Caudate nucleus (tissue), 63 donors: ENCODE measurements at places on chromosomes 4 and X.

DNA sequence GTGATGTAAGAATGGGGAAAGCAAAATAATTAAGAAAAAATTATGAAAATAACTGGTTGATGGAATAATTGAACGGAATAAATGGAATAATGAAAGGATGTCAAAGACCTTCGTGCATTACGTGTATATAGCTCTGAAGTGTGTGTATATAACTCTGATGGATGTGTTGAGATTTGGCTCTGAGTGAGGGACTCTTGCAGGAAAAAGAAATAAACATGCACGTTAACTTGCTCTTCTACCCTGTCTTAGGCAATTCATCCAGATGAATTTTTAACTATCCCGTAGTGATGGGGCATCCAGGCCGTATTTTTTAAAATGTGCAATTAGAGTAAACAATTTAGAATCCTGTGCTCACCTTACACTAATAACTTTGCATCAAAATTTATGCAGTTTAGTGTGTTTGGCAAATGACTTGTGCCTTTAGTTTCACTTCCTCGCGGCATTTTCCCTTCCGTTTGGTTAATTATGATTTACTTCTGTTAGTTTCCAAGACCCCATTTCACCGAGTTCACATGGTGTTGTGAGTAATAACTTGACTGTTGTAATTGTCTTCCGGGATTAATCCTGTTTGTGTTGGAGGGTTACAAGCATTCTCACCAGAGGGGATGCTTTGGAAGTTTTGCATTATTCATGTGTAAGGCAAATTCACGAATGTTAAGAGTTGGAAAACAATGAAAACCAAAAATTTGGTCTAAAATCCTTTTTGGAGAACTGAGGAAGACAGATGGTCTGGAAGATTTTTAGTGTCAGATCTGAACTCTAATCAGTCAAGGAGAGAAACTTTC is 256.5 kb upstream of the FAT1 start:
- no peak for DNase-seq

- DNase-seq: no peak
Observed at GRCh38 chrX:1472975-1473374, 20.3 kb upstream of the ASMTL start.

GRCh38 chr4:3494462-3494871 is 31.4 kb downstream of the DOK7 start:
- no peak for DNase-seq

DNA sequence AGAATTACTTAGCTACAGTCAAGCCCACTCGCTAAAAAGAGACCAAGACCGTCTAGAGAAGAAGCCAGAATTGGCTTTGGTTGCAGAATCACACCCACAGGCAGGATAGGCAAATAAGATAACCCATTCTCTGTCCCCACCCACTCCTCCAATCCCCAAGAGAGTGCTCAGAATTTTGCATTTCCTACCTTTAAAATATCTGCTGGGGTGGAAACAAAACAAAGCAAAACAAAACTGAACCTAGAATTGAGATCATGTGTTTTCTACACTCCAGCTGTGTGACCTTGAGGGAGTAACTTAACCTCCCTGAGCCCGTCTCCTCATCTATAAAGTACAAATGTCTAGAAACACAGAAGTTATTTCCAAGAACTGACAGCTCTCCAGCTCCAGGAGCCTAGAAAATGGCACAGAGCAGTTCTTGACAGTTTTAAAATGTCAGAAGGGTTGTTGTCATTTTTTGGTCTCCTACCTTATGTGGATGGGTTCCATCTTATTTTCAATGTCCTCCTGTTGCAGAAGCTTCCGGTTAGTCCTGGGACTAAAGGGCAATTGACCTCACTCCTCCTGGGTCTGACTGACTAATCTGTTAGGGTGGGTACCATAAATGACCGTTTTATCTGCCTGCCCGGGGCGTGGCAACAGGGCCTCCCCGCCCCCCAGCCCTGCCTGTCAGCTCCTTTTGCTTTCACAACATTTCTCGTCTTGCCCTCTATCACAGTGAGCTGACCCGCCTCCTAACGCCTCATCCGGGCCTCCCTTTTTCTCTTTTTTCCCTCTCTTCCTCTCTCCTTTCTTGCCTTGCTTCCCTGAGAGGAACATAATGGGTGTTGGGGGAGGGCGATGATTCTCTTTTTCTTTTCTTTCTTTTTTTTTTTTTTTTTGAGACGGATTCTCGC is 114.0 kb downstream of the RBM47 start:
- DNase-seq: no peak

GRCh38 chr4:186904101-186904500 is 180.4 kb upstream of the FAT1 start:
- no peak for DNase-seq

GRCh38 chr4:61397174-61397573 is 197.0 kb downstream of the ADGRL3 start:
- DNase-seq: no peak

- DNase-seq: no peak
Observed at GRCh38 chr4:89316931-89317366, 9.3 kb upstream of the GPRIN3 start.

GRCh38 chrX:153763989-153764755 is at the start of gene PLXNB3:
Gene PLXNB3 (plus strand): TSS chrX:153764249. CDS start chrX:153765536, 1,287 bp downstream.
- DNase-seq: peak; percentile 88

DNA sequence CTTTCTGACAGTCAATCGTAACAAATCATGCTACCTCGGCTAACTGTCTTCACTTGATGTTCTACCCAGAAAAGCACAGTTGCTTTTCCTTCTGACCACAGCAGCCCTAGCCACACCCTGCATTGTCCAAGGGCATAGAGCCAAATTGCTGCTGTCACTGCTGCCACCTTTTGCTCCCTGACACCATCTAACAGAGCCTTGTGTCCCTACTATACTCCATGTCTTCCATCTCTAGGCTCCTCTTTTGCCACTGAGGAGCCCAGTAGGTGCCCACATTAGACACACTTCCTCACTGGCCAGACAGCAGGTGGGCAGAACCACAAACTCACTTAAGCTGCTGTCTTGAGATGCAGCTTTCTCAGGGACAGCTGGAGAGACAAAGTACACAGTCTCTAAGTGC is 91.4 kb downstream of the ANXA3 start:
- no peak for DNase-seq

DNA sequence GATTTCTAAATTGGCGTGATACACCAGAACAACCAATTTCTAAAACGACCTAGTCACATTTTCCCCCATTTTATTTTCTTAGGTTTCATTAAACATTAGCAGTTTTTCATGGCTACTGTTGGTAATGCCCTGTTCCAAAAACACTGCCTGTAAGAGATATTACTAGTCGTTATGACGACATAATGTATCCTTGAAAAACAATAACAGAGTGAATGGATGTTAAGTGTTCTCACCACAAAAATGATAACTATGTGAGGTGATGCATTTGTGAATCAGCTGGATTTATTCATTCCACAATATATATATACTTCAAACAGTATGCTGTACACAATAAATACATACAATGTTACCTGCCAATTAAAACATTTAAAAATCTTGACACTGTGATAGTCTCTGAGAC is 1147.6 kb upstream of the PCDH10 start:
- no peak for DNase-seq

DNA sequence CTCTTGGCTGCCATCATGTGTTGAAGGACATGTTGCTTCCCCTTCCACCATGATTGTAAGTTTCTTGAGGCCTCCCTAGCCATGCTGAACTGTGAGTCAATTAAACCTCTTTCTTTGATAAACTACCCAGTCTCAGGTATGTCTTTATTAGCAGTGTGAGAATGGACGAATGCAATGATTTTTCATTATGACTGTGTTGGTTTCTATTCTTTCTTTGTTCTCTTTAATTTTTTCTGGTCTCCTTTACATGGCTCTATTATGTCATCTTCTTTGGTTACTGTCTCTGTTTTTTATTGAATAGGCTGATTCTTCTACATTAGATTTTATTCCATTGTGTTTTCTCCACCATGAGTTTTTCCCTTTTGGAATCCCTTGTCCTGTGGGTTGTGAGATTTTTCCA is 840.6 kb downstream of the TRAM1L1 start:
- no peak for DNase-seq

- DNase-seq: no peak
Observed at GRCh38 chr4:88526221-88526815, 2.7 kb upstream of the PYURF start.

GRCh38 chr4:149116806-149117205 is 674.6 kb upstream of the NR3C2 start:
- no peak for DNase-seq
